ENCODE measurements at places on chromosomes 13 and 19.

GRCh38 chr13:72403396-72404010 lies 323.9 kb downstream of the MZT1 start:
- no peak for DNase-seq

- DNase-seq, result no peak
These were observed 21.8 kb downstream of the HCN2 start for GRCh38 chr19:611481-611868.

- DNase-seq, result no peak
These were observed 21.9 kb downstream of the IPO5 start for GRCh38 chr13:97975280-97975847.

DNA sequence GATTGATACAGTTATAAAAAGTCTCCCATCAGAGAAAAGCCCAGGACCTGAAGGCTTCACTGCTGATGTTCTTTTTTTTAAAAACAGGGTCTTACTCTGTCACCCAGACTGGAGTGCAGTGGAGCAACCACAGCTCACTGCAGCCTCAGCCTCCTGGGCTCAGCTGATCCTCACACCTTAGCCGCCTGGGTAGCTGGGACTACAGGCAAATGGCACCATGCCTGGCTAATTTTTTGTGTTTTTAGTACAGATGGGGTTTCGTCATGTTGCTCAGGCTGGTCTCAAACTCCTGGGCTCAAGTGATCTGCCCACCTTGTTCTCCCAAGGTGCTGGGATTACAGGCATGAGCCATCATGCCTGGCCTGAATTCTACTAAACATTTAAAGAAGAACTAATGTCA lies 33.1 kb downstream of the TEX29 start:
- no peak for DNase-seq

- no peak for DNase-seq
These were observed 940.0 kb downstream of the EFNB2 start for GRCh38 chr13:105595471-105595870.

DNA sequence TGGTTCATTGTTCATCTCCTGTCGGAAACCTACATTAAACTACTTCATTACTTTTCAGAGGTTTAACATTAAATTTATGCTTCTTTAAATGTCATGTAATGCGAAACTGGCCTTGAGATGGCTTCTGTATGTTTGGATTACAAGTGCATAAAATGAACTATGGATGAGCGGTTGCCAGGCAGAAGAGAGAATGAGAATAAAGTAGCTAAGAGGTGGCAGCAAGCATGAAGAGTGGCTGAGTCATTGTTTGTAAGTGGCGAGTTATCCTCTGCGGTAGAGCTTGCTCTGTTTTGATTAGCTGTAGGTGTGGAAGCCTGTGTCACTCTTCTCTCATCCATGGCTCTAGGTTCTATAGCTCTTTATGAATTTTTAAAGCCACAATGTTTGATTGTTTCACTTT lies 1139.6 kb upstream of the PCDH9 start:
- DNase-seq, result no peak

GRCh38 chr13:80338781-80339562 lies 2.0 kb downstream of the SPRY2 start:
- peak; percentile 72 for DNase-seq

GRCh38 chr19:29120466-29120865 lies 92.5 kb downstream of the UQCRFS1 start:
- DNase-seq, result peak; percentile 77

GRCh38 chr13:89052699-89053098 lies 1381.5 kb downstream of the SLITRK5 start:
- no peak for DNase-seq

DNA sequence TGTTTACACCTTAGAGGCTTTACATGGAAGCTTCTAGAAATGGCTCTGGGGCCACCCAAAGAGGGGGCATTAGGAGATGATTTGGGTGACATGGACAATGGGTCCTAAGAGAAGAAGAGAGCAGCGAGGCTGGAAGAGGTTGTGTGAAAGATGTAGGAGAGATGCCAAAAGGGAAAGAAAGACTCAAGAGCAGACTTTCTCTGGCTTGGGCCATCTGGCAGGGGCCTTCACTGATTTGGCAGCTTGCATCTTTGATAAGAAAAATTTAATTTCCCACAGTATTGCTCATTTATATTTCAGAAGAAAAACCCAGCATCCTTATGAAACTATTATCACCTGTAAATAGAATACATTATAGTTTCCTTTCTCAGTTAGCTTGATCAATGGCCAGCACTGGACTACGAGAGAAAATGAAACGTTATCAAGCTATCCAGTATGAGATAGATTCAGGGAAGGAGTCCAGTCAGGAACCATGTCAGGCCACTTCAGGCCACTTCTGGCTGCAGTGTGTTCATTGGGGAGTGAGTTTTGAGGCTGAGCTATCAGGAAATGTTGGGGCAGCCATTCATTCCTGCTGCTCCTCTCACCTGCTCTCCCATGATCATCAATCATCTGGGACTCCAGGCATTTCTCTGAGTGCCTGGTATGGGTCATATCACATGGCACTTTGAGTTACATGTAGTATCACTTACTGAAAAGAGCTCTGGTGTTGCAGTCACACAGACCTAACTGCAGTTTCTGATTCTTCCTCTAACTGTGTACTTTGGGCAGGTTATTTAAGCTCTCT lies 10.3 kb downstream of the SCEL start:
- DNase-seq, result peak; percentile 56

- DNase-seq, result no peak
These were observed 935 bp downstream of the ARID3A start for GRCh38 chr19:926589-927350.

GRCh38 chr13:73661687-73662425 lies 472.3 kb downstream of the KLF12 start:
- peak; percentile 4 for DNase-seq

DNA sequence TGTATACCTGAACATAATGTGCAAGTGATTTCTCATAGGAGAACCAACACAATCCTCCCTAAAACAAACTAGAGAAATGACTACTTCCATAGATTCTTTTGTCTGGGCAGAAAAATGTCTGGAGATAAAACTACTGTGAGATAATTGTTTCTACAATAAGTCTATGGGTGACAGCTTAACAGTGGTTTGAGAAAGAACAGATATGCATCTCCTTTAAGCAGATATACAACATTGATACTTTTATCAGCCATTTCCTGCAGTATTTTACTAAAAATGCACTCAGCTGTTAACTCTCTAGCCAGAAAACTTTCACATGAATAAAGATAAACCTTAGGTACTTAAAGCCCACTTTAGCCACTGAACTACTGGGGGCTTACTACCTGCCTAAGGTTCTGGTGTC lies 1132.4 kb downstream of the EFNB2 start:
- no peak for DNase-seq

DNA sequence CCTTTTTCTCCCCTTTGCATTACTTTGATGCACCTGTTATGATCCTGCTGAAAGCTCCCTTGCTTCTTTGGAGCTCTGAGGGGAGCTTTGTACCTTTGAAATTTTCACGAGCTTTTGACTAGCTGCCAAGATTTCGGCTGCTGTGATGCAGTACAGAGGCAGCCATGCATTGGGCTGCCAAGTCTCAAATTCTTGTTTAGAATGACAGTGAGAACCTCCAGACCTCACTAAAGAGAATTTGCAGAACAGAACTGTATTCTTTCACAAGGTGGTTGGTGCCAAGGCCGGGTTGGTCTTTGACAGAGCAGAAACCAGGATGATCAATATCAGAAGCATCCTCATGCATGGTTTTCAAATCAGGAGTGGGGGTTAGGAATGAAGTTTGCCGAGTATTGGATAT lies 414.8 kb downstream of the GPC5 start:
- peak; percentile 95 for DNase-seq

DNA sequence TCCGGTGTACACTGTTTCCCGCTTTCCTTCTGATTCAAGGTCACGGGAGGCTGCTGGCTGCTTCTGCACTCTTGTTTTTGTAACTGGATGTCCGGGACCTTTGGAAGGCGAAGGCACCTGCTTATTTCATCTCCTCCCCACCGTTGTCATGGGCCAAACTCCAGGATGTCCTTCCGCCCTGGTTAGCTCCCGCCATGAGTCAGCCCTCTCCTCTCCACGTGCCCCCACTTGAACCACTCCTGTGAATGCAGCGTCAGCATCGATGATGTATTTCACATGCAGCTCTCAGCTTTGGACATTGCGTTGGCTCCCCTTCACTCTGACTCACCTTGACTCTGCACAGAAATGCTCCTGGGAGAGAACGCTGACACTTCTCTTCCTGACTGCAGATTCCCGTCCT lies 5.5 kb upstream of the GALP start:
- no peak for DNase-seq

DNA sequence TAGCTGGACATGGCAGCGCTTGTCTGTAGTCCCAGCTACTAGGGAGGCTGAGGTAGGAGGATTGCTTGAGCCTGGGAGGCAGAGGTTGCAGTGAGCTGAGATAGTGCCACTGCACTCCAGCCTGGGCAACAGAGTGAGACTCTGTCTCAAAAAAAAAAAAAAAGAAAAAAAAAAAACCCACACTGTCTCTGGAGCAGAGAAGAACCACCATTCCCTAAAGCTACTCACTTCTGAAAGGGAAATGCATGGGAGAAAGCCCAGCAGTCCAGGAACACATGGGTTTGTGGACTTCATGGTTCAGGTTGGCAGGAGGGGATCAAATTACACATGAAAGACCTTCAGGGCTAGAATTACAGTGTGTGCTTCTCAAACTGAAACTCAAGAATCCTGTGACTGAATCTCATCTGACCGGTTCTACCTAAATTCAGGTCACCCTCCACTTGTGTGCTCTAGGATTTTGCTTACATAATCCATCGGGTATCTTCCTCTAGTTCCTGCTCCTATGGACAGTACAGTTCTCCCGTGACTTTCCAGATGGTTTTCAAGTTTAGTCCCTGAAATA lies 30.2 kb upstream of the CPB2 start:
- peak; percentile 31 for DNase-seq

DNA sequence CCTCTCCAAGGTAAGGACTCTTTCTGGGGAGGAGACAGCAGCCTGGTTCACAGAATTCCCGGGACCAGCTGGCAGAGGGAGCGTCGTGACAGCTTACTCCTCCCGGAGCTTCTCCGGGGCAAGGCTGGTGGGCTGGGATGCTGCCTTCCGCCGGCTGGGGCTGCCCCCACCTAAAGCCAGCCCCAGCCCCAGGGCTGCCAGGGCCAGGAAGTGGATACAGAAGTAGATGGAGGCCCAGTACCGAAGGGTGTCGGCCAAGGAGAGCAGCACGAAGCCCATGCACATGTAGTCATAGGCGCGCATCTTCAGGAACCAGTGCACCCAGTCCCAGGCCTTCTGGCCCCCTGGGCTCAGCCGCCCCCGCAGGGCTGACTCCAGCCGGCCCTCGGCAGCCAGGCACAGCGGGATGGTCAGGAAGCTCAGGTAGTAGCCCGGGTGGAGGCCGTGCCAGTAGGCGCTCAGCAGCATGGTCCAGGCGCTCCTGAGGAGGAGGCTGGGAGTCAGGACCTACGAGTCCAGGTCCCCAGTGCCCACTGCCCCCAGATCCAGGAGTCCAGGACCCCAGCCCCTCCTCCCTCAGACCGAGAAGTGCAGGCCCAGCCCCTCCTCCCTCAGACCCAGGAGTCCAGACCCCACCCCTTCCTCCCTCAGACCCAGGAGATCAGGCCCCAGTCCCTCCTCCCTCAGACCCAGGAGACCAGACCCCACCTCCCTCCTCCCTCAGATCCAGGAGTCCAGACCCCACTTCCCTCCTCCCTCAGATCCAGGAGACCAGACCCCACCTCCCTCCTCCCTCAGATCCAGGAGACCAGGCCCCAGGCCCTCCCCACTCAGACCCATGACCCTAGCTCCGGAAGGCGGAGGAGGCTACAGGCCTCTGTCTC lies 1.2 kb upstream of the TMC4 start:
- DNase-seq, result peak; percentile 43

DNA sequence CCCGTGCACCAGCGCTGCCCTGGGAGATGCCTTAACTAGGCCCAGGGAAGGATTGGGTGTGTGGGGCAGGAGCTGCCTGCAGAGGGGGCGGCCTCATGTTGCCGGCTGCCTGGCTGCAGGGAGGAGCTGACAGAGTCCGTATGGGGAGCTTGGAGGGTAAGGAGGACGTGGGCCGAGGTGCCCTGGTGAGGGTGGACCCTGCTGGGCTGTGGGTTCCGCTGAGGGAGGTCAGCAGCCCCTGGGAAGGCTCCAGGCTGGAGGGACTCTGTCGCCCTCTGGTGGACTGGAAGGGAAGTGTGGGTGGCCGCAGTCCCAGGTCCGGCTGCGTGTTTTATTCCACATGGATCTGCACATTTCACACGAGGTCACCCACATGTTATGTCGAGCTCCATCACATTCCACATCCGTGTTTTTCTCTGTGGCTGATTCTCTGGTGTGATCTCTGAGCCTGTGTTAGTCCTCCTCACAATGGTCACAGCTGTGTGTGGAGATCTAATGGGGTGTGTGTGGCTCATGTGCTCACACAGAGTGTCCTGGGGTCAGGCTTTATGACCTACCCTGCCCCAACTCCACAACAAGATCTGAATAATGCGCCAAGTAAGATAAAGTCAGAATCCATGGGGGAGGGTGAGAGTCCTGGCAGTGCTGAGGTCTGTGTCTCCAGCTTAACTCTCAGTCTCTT lies 1.8 kb upstream of the CEACAM8 start:
- DNase-seq, result peak; percentile 30

- no peak for DNase-seq
These were observed 586.8 kb upstream of the MIR17HG start for GRCh38 chr13:90760639-90761038.

DNA sequence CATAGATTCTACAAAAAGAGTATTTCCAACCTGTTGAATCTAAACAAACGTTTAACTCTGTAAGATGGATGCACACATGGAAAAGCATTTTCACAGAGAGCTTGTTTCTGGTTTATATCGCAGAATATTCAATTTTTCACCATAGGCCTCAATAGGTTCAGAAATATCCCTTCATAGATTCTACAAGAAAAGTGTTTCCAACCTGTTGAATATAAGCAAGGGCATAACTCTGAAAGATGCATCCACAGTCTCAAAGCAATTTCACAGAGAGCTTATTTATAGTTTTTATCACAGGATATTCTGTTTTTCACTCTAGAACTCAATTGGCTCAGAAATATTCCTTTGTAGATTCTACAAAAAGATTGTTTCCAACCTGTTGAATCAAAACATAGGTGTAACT lies 1483.6 kb downstream of the UQCRFS1 start:
- no peak for DNase-seq

DNA sequence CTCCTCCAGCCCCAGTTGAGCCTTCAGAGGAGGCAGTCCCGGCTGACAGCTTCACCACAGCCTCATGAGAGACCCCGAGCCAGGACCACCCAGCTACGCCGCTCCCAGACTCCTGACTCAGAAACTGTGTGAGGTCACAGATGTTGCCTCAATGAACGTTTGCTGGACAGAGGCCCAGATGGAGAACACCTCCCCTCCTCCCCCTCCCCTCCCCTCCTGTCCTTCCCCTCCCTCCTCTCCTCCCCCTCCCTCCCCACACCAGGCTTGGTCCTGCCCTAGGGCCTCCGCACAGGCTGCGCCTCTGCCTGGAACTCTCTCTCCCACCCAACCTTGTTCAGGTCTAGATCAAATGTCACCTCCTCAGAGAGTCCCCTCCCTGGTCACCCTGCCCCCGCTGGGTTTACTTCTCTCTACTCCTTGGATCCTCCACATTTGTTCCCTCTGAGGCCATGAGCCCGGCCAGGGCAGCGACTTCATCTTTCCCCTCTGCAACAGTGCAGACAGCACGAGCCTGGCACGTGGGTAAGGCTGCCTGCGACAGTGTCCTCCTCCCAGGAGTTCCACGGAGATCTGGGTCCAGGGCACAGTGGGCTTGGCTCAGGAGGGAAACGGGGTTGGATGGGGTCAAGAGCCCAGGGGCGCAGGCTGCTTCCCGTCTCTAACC lies 17.4 kb downstream of the PIP5K1C start:
- no peak for DNase-seq

GRCh38 chr19:940591-941291 lies 14.9 kb downstream of the ARID3A start:
- DNase-seq, result no peak

- no peak for DNase-seq
These were observed 14.3 kb downstream of the LRP3 start for GRCh38 chr19:33208371-33208895.

- no peak for DNase-seq
These were observed 124.5 kb downstream of the USP12 start for GRCh38 chr13:27047081-27047480.

All from SK-N-DZ (cell line).